ENCODE measurements at places on chromosomes 11 and 22.

DNA sequence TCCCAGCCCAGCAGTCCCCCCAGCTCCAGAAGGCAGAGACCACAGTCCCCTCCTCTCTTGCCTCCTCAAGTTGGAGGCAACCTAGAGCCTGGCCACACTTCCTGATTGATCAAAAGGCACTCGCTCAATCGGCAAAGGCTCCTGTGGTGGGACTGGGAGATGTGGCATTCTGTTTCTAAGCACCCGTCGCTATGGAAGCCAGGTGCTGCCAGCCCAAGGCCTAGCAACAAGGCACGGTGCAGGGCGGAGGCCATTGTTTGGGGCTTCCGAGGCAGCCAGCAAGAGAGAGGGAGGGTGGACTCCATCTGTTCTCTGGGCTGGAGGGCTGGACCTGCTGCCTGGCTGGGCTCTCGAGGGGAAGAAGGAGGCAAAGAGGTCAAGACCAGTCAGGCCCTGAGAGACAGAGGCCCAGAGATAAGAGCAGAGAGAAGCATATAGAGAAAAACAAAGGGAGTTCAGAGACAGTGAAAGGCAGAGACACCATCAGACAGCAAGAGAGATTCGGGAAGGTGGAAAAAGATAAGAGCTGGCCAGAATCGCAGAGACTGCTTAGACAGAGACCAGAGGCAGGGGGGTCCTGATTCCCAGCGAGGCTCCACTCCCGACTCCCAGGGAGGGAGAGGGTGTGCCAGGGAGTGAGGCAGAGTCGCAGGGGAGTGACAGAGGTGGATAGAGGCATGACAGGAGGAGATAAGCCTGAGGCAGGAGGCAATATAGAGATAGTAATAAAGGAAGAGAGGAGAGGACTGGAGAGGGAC, 21.2 kb downstream of the PDE2A start:
- no peak for DNase-seq

- DNase-seq: no peak
Observed at GRCh38 chr22:26576026-26576680, 13.8 kb downstream of the TPST2 start.

GRCh38 chr22:44804327-44804726, 52.0 kb downstream of the ARHGAP8 start:
- no peak for DNase-seq

DNA sequence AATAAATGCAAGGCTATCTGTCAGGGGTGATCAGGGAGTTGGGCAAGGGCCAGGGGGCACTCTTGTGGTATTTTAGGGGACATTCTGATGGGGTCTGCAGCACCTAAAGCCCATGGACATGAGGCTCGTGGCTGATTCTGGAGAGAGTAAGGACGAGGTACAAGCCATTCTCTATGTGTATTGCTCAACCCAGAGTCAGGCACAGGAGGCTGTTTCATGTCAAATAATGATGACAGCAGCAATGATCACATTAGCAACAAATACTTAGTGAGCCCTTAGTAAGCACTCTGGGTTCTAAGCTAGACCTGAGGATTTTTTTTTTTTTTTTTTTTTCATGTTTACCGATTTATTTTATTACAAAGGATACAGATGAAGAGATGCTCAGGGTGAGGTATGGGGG, 83.5 kb upstream of the THY1 start:
- DNase-seq: no peak

DNA sequence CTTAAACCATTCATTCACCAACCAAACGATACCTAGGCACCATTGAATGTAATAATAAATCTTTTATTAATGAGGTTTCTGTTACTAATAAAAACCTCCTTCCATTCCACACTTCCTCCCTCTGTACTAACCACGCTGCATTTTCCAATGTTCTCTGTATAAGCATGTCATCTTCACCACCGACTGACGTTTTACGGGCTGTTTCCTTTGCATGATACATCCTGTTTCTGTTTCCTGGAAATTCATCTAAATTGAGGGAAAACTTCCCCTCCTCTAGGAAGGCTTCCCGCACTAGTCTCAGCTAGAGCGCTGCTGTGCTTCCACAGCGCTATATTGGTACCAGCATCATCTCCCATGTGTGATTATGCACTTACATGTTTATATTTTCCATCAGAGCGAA, 2.1 kb downstream of the OR4D10 start:
- no peak for DNase-seq

GRCh38 chr22:36907253-36908195, 5.9 kb upstream of the CSF2RB start:
- no peak for DNase-seq

DNA sequence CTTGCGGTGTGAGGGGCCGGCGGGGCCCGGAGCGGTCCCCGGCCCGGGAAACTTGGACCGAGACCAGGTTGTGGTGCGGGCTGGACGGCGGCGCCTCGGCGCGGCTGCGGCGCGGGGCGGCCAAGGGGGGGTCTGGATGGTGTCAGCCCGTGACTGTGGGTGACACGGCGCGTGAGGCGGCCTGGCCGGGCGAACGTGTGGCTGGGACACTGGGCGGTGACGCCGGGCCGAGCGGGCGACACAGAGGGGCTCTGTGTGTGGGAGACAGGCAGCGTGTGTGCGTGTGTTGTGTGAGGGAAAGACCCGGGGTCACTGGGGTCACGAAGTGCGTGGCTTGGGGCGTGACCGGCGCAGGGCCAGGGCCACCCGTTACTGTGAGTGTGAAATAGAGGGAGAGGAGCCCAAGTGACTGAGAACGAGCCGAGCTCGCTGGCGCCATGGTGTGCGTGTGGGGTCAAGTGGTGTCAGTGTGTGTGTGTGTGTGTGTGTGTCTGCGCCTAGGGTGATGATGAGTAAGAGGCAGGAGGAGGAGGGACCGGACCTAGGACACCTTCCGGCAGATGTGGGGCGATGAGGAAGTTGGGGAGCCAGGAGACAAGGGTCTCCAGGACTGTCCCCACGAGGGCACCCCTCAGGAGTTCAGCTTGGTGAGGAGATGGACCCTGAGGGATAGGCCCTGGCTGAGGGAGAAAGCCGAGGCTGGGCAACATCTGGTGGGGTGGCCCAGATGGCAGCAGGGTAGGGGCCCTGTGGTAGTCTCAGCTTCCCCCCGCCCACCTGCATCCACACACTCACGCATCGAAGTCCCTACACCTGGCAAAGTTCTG, 817 bp downstream of the RELT start:
- peak; percentile 30 for DNase-seq

- no peak for DNase-seq
Observed at GRCh38 chr11:104104664-104105063, 59.3 kb downstream of the PDGFD start.

DNA sequence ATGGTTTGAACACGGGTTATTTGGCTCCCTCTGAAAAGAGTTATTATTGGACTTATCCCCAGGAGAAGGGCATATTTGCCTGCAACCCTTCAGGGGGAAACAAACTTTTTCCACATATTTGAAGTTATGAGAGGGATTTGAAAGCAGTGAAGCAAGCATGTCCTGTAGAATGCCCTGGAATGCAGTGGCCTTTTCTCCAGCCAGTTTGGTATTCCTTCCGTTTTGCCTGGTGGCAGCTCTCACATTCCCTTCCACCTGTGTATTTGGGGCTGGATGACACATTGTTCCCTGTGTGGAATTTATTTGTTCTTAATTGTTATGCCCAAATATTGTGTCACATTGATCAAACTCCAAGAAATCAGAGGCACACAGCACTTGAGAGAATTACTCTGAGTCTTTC, 59.0 kb downstream of the OSBP2 start:
- no peak for DNase-seq

DNA sequence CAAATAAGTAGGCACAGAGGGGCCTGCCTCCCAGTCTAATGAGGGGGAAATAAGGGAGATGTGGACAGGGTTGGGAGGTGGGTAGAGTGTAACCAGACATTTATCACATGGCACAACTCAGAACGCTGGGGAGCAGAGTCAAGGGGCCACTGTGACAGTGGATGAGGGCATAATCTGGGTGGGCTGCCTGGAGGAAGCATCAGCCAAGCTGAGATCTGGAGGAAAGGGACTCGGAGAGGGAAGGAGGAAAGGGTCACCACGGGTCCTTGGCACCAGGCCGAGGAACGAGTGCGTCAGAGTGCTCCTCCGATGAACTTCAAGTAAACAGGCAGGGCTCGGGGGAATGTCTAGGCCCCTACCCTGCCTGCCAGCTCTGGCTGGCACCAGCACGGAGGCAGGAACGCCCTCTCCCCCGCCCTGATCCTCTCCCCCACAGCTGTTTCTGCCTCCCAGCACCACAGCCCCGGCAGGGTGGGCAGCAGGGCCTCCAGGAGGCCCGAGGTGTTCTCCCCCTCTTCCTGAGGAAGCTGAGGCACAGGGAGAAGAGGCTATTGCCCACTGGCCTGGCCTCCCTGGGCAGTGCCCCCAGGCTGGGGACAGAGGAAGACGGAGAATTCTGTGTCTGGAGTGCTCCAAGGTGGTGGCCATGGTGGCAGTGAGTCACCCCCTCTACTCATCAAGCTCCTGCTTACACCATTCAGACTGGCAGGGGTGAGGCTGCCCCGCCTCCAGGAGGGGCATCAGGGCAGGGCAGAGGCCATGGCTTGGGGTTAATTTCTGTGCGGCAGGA, 4.2 kb downstream of the ALDH3B1 start:
- no peak for DNase-seq

DNA sequence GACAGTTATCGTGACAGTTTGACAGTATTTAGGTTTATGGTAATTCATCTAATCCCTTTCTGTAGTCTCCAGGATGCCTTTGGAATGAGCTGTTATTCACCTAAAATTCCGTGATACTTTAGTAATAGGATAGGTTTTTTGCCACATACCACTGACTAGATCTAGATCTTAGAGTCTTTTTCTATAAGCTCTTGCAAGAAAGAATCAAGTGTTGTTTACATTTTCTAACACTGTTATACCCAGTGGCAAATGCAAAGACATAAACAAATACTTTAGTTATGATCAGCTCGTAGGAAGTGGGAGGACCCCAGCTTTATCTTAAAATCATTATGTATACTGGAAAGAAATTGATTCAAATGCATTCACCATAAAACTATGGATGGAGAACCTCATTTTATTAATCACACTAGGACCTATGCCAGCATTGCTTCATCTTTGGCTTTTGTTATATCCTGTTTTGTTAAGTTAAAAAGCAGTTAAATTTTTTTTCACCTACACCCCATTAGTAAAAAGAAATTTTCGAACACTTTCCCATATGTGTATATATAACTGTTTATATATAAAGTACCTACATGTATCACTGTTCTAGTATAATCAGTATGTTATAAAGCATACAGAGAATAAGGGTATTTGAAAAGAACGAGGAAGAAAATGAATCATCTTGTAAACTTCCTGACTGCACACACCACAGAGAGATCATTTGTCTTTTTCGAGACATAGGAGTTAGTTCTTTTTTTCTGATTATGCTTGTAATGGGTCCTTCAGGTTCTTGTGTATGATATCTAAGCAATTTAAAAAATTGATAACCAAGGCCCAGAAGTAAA, 60.9 kb downstream of the PDHX start:
- DNase-seq: no peak

DNA sequence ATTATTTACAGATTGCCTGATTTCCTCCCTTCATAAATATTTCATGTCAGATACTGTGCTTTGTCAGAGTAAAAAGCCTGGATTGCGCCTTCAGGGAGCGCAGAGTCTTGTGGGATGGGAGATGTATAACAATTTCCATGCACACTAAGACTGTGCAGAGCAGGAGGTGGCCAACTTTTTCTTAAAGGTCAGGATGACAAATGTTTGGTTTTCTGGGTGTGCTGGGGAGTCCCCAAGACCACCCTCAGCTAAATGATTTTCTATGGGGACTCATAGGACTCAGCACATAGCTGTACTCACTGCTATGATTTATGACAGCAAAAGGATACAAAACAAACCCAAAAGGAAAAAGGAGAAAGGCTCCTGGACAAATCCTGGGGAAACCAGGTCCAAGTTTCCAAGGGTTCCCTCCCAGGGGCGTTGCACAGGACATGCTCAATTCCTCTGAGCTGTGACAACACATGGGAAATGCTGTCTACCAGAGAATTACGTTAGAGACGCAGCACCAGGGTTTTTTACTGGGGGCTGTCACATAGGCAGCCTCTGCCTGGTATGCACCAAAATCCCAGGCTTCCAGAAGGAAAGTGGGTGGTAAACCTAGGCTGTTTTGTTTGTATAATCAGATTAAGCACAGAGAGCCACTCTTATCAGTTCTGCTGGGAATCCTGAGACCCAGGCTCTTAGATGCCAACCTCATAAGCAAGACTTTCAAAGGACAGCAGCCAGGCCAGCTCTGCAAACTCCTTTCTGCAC, 59.1 kb downstream of the CSNK2A3 start:
- no peak for DNase-seq

GRCh38 chr11:30172883-30173311, 57.9 kb upstream of the FSHB start:
- DNase-seq: no peak
